WTC11 (cell line): ENCODE measurements at places on chromosomes 11 and 22. TPM values are rescaled to one million over a fixed set of nuclear protein-coding genes. Genes with fewer than 3 reads are reported as not detected.

DNA sequence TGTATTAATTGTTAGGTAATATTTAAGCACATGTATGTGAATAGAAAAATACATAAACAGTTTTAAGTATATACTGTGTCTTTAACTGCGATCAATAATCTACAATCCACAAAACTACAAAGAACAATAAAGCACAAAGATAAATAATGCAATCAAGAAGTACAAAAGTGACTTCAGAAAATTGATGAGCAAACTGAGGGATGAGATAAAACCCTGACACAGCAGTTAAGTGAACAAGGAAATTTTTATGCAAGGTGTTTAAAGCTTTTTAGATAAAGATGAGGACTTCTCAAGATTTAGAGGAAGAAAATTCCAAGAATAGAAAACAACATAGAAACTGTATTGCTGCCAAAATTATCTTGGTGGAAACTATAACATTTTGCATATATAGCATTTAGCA lies 58.4 kb upstream of the ANGPTL5 start:
- DNase-seq, result no peak
- H3K4me1 ChIP-seq, result no peaks in the 10 kb centered on the region
- no peak overlapping the region for H3K4me3 ChIP-seq
- no peak overlapping the region for H3K27ac ChIP-seq
- H3K36me3 ChIP-seq, result no peaks in the 10 kb centered on the region

- H3K36me3 ChIP-seq, result peaks cover 4% of the 10 kb centered on the region
- H3K4me1 ChIP-seq, result peaks cover 66% of the 10 kb centered on the region
- H3K27me3 ChIP-seq, result no peaks in the 10 kb centered on the region
- no peak for DNase-seq
- H3K27ac ChIP-seq, result peak overlapping the region; percentile 77
Observed at GRCh38 chr11:100734743-100735527, 47.8 kb downstream of the ARHGAP42 start.

DNA sequence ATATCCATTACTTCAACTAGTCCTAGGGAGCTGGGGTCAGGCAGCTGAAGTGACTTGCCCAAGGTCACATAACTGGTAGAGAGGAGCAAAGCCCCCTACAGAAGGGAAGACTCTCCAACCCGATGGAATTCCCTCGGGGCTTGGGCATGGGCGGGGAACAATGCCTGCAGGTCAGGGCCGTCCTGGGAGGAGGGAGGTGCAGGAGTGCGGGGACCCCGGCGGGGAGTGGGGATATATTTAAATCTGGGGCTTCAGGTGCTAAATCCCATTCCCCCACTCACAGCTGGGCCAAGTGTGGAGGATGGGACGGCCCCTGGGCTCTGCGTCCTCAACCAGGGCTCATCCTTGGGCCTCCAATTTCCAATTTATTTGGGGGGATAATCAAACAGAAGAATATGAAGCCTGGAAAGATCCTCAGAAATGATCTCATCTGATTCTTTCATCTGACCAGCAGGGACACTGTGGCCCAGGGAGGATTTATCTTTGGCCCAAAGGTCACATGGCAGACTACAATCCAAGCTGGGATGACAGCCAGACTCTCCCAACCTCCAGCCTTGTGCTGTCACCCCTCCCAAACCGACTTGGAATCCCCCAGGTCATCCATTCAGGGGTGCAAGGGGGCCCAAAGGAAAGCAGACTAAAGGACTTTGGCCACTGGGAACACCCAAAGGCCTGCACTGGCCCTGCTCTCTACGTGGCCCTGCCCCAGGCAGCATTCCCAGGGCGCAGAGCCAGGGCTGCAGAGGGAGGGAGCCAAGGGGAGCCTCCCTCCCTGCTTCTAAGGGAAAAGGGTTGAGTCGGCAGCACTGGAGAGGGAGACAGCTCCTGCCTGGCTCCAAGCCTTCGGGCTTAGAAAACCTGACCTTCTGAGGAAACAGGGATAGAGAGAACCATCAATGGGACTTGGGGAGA lies 8.7 kb upstream of the C1QTNF6 start:
- peaks cover 18% of the 10 kb centered on the region for H3K36me3 ChIP-seq
- no peak for DNase-seq
- H3K27me3 ChIP-seq, result peaks cover 3% of the 10 kb centered on the region; the same call in 1 of the 2 replicates
- H3K27ac ChIP-seq, result no peak overlapping the region
- H3K4me3 ChIP-seq, result no peak overlapping the region

- no peak for DNase-seq
- H3K4me1 ChIP-seq, result no peaks in the 10 kb centered on the region
- H3K36me3 ChIP-seq, result no peaks in the 10 kb centered on the region
- H3K27ac ChIP-seq, result no peak overlapping the region
- H3K27me3 ChIP-seq, result peaks cover 10% of the 10 kb centered on the region
- H3K4me3 ChIP-seq, result no peak overlapping the region
Observed at GRCh38 chr22:25219948-25220442, 556 bp downstream of the CRYBB2 start.

GRCh38 chr11:130737866-130738431 lies 178.3 kb downstream of the SNX19 start:
- H3K4me3 ChIP-seq, result no peak overlapping the region
- peaks cover 14% of the 10 kb centered on the region for H3K4me1 ChIP-seq
- peaks cover 10% of the 10 kb centered on the region for H3K27me3 ChIP-seq
- no peak for DNase-seq
- H3K36me3 ChIP-seq, result peaks cover 39% of the 10 kb centered on the region

GRCh38 chr11:46857666-46858065 lies 11.6 kb upstream of the CKAP5 start:
- DNase-seq, result no peak
- no peaks in the 10 kb centered on the region for H3K4me1 ChIP-seq
- H3K4me3 ChIP-seq, result no peak overlapping the region
- no peak overlapping the region for H3K27ac ChIP-seq
- peaks cover 38% of the 10 kb centered on the region for H3K36me3 ChIP-seq
- H3K27me3 ChIP-seq, result no peaks in the 10 kb centered on the region; the same call in 1 of the 2 replicates

DNA sequence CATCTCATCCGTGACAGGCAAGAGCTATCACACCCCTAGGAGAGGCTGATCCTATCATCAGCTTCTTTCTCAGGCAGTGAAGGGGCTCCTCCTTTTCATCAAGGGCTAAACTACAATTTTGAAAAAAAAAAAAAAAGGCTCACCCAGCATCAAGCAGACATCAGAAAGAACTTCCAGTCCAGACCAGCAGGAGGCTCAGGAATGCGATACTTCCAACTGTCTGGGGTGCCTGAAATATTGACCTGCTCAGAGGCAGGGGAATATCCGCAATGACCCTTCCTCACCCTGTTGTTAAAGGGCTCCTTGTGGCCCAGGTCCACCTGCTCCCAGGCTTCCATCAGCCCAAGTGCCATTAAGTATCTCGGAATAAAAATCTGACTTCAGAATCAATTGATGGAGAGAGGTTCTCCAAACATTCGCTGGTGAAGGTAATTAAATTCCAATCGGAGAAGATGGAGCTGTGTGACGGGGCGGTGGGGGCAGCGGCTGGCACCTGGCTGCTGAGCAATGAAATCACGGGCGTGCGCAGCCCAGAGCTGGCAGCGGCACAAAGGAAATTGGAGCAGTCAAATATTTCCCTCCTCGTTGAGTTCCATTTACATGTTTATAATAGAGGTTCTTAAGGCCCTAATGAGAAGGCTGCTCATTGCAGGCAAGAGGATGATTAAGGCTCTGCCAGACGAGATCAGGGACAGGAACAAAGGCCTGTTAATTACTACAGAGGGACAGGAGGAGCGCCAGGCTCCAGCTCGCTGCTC lies 69.0 kb upstream of the THY1 start:
- no peaks in the 10 kb centered on the region for H3K36me3 ChIP-seq
- no peak overlapping the region for H3K27ac ChIP-seq
- H3K4me3 ChIP-seq, result no peak overlapping the region
- peaks cover 23% of the 10 kb centered on the region for H3K4me1 ChIP-seq
- no peak for DNase-seq

Gene KRTAP5-7
- total RNA-seq, result 0.11 TPM in 1 of 3 replicates, not detected in the others

Gene GTPBP1
- total RNA-seq, result 98.9 to 108 TPM (median 101 TPM) in 3 replicates
